ENCODE measurements at places on chromosomes 2 and 18. TPM values are rescaled to one million over a fixed set of nuclear protein-coding genes. Genes with fewer than 3 reads are reported as not detected.

Gene EPAS1
- total RNA-seq = 3.7 TPM

DNA sequence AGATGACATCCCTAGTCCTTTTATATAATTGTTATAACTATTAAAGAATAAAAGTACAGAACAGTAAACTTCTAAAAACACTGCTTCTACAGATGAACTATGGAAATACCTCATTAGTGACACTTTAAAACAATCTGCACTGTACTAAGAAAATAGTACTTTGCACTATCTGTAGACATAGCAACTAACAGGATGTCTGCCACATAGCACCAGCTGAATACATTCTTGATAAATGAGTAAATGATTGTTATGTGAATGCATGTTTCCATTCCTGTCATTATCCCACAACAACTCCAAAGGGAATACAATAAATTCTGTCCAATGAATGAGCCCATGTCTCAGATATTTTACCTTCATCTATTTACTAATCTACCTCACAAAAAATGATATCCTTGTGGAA is 115.3 kb upstream of the SLC35G4 start:
- DNase-seq = no peak

Gene RAX
- total RNA-seq = not detected

- DNase-seq = no peak
These were observed 72.0 kb downstream of the RIF1 start for GRCh38 chr2:151481744-151482143.

Gene DLX1
- total RNA-seq = 21.6 TPM

- DNase-seq = no peak
These were observed 495 bp upstream of the TTC32 start for GRCh38 chr2:19902216-19902740.

- peak; percentile 87 for DNase-seq
These were observed at the start of gene IL1R1 for GRCh38 chr2:102141970-102142828. TSS of gene IL1R1 (plus strand) at chr2:102142746. CDS start at chr2:102157725, 14,979 bp downstream.

Gene CYP26B1
- total RNA-seq = 0.82 TPM

DNA sequence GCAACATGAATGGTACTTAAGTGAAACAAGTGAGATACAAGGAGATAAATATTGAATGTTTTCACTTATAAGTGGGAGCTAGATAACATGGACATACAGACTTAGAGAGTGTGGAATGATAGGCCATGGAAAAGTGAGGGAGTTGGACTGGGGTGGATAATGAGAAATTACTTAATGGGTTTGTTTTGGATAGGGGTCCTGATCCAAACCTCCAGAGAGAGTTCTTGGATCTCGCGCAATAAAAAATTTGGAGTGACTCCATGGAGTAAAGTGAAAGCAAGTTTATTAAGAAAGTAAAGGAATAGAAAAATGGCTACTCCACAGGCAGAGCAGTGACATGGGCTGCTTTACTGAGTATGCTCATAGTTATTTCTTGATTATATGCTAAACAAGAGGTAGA is 508.9 kb downstream of the CNTNAP5 start:
- no peak for DNase-seq

Gene PARD6G
- total RNA-seq = 9.4 TPM

DNA sequence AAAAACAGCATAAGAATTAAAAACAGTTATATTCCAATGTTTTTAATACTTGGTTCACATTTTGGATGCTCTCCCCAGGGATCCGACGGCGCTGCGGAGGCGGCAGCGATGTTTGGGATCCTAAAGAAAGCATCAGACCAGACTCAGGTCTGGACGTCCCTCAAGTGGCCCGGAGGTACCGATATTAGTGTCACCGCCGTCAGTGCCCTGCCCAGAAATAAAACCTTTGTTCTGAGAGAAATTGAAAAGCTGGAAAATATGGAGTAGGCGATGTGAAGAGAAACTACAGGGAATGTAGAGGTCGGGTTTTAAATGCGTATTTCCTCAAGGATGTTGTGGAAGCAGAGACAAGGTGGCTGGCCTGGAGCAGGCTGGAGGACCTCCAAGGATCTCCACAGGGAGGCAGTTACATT is 683 bp upstream of the TBC1D8 start:
- DNase-seq = peak; percentile 19

DNA sequence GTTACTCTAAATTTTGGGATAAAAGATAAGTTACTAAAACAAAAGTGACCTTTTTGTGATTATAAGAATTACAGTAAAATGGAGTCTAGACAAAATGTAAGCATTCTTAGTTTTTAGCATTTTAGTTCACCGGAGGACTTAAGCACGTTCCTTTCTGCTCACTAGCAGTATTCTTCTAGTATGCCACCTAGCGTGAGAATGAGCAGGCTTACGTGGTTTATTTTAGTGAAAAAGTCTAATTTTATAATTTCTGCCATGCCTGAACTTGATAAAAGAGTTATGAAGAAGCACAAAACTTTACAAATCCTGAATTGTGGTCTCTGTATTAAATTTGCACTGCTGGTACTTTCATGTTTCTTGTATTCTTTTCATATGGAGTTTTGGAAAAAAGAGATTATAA is 12.6 kb upstream of the OTX1 start:
- no peak for DNase-seq

GRCh38 chr2:99488539-99489062 is 1.2 kb downstream of the REV1 start:
- peak; percentile 19 for DNase-seq

- no peak for DNase-seq
These were observed 662.9 kb upstream of the ID2 start for GRCh38 chr2:8018956-8019355.
